ENCODE measurements at places on chromosomes 6 and 20.

- DNase-seq: peak; percentile 66
These were observed 413 bp downstream of the PTPRA start for GRCh38 chr20:2873747-2874041.

DNA sequence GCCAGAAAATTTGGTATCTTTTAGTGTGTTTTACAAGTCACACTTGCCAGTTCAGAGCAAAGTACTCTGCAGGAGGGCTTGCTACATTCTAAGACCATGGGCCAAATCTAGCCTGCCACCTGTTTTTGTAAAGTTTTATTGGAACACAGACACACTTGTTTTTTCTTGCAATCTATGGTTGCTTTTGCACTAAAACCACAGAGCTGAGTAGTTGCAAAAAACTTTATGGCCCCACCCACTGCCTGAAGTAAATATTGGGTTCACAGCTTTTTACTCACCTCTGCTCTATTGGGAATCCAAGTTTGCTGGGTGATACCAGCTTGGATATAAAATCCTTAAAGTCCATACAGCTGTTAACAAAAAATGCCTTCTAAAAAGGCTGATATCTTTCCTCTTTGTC, 109.0 kb downstream of the ZFP64 start:
- no peak for DNase-seq

DNA sequence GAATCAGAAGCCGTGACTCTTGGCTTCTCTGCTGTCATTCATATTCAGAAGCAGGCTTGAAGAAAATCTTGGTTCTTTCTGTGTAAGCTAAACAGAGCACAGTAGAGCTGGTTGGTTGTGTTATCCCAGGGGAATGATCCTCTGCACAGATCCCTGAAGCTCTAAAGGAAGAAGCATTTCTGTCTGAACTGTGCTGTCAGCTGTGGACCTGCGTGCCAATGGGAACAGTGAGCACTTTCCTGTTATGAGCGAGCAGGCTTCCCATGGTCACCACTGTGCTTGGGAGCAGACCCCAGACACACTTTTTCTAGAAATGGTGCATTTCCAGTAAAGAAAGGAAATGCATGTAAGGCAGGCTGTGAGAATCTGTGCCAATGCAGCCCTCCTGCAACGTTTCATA, 490.2 kb downstream of the EPM2A start:
- no peak for DNase-seq

- DNase-seq: no peak
These were observed 129.5 kb downstream of the INSM1 start for GRCh38 chr20:20497242-20497978.

GRCh38 chr20:51450221-51450712, 92.3 kb downstream of the NFATC2 start:
- DNase-seq: no peak

GRCh38 chr6:116616737-116617053, 416 bp downstream of the RSPH4A start:
- DNase-seq: no peak

DNA sequence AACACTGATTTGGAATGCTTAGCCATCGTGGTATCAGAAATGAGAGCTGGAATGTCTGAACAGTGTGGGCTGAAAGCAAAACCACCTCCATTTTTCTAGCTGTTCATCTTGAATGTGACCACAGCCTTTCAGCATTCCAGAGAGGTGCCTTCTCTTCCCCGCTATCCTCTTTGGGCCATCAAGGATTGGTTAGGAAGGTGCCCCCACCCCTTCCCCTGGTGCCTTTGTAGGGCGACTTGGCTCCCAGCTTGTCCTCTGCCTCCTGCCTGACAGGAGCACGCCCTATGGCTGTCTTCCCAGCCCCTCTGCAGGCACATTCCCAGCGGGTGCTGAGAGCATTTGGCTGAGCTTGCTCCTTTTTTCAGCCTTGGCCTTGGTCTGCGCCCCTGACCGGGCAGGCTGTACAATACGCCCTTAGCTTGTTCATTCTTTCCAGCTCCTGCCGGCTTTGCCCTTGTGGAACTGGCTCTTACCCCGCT, 97.5 kb downstream of the ARMC2 start:
- DNase-seq: no peak

GRCh38 chr6:17115251-17116116, 13.6 kb downstream of the STMND1 start:
- DNase-seq: no peak

- no peak for DNase-seq
These were observed 43.6 kb downstream of the NTSR1 start for GRCh38 chr20:62752181-62752670.

- no peak for DNase-seq
These were observed 846 bp downstream of the PDE10A start for GRCh38 chr6:165662041-165662748.

DNA sequence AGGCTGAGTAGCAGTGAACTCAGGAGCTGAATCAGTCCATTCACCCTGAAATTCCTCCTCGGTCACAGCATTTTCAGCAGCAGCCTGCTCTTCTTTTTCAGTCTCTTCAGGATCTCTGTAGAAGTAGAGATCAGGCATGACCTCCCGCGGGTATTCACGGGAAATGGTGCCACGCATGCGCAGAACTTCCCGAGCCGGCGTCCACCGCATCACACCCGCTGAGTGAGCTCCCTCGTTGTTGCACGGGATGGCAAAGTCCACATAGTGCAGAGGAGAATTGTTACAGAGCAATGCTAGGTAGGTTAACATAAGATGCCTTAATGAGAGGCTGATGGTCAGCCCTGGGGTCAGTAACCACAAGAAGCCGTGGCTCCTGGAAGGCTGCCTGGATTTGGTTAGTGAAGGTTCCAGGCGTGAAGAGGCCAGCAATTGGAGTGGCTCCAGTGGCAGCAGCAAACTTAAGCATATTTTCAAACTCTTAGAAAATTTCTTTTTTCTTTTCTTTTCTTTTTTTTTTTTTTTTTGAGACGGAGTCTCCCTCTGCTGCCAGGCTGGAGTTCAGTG, 113.5 kb upstream of the HDAC2 start:
- no peak for DNase-seq

DNA sequence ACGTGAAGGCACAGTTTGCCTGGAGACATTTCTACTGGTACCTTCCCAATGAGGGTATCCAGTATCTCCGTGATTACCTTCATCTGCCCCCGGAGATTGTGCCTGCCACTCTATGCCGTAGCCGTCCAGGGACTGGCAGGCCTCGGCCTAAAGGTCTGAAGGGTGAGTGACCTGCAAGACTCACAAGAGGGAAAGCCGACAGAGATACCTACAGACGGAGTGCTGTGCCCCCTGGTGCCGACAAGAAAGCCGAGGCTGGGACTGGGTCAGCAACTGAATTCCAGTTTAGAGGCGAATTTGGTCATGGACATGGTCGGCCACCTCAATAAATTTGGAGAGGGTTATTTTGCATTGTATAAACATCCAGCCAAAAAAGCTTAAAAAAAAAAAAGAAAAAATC, 420.3 kb upstream of the FLRT3 start:
- DNase-seq: no peak

DNA sequence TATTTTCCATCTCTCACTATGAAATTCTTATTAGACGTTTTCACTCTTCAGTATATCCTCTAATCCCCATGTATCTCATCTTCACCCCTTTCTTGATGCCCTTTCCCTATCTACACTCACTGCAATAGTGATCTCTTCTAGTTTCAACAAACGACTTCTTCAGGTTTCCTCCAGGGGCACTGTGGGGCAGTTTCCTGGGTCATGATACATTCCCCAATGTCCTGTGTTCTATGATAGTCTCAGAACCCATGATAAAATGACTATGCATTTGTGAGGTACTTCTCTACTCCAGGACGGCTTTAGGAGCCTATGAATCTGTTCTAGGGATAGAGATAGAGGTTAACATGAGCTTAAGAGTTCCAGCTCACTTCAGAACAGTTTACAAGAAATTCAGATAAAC, 183.3 kb downstream of the FOXC1 start:
- no peak for DNase-seq

DNA sequence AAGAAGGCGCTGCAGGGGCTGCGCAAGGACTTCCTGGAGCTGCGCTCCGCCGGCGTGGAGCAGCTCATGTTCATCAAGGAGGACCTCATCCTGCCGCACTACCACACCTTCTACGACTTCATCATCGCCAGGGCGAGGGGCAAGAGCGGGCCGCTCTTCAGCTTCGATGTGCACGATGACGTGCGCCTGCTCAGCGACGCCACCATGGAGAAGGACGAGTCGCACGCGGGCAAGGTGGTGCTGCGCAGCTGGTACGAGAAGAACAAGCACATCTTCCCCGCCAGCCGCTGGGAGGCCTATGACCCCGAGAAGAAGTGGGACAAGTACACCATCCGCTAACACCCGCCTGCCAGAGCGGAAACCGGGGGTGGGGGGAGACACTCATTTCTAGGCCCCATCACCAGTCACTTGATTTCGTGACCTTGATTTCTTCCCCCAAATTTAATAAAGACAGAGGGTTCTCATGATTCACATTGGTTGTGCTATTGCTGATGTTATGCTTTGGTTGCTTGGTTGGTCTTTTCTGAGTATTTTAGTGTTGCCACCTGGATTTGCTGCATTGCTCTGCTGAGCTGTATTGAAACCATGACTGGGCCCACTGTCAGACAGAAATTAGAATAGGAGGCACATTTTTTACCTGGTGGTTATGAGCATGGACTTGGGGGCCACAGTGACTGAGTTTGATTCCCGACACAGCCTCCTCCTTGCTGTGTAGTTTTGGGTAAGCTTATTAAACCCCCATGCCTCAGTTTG, 1.5 kb downstream of the FAM50B start:
- DNase-seq: peak; percentile 24

DNA sequence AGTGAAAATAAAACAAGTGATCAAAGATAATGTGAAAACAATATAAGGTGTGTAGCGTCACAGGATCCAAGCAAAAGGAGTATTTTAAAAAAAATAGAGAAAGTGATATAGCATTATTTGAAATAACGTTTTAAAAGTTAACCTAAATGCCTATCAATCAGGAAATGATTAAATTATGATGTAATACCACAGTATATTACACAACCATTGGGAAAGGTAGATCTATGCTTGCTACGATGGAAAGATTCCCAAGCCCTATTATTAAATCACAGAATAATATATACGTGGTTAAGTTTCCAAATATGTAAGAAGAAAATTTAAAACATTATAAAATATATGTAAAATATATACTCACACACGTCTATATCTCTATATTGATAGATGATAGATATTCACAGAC, 15.4 kb upstream of the TCF21 start:
- DNase-seq: no peak

DNA sequence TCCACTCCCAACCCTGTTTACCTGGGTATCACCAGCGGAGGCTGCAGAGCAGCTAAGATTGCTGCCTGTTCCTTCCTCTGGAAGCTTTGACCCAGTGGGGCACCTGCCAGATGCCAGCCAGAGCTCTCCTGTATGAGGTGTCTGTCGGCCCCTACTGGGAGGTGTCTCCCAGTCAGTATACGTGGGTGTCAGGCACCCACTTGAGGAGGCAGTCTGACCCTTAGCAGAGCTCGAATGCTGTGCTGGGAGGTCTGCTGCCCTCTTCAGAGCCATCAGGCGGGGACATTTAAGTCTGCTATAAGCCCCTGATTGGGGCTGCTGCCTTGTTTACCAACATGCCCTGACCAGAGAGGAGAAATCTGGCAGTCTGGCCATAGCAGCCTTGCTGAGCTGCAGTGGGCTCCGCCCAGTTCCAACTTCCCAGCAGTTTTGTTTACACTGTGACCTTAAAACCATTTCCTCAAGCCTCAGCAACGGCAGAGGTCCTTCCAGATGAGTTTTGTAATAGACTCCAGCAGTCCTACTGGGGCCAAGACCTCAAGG, 2.8 kb downstream of the RAET1E start:
- no peak for DNase-seq

- no peak for DNase-seq
These were observed 16.2 kb downstream of the PM20D2 start for GRCh38 chr6:89162047-89162371.

GRCh38 chr6:158611541-158612370, 32.8 kb downstream of the DYNLT1 start:
- DNase-seq: no peak

DNA sequence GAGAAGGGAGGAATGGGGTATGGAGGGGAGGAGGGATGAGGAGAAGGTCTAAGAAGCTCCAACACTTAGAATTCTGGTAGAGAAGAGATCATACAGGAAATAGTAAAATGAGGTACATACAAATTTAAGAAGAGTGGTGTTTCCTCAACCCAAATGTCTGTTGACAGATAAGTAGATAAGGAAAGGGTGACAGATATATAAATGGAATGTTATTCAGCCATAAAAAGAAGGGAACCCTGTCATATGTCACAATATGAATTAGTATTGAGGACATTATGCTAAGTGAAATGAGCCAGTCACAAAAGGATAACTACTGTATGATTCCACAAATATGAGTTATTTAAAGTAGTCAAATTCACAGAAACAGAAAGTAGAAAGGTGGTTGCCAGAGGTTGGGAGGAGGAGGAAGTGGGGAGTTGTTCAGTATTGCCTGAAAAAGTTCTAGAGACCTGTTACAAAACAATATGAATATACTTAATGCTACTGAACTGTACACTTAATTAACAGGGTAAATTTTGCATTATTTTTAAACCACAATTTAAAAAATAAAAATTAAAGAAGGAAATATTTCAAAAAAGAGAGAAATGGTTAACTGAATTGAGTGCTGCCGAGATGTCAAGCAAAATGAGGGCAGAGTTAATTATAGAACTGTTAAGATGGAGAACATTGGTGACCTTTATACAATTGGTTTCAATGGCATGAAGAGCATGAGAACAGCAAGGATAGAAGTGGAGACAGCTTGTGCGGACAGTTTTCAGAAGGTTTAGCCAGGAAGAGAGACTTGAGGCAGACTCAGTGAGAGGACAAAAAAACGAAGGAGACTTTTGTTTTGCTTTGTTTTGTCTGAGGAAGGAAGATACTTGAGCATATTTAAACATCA, 47.6 kb upstream of the ADGRF4 start:
- DNase-seq: no peak

DNA sequence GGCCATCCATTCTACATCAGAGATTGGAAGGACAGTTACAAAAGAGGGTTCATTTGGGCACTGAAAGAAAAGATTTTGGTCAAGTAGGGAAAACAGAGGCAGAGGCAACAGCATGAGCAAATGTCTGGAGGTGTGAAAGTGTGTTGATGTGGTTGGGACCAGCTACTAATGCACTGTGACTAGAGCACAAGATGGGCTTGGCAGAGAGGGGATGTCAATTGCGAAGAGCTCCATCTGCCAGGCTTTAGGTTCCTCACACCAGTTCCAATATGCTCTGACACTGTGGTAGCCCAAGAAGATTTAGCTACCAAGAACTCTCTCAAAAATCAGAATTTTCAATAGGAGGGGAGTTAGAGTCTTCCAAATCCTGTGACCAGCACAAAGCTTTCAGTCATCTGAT, 42.1 kb downstream of the TRAF3IP2 start:
- no peak for DNase-seq

DNA sequence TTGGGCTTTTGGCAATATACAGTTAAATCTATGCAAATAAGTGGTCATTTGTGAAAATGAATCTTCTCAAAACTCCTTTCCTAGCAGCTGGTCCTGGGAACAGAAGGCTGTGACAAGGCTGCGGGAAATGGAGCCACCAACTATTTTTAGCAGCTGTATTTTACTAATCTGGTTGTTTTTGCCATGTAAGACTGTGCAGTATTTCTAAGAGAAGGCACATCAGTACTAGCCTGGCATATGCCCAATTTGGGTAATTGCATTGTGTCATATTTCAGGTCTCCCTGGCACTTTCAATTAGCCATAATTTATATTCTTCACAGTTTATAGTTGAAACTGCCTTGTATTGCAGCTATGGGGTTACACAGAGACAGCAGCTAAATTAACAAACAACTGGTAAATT, 109.6 kb downstream of the MANEA start:
- DNase-seq: no peak

GRCh38 chr6:15382089-15382488, 136.2 kb downstream of the JARID2 start:
- DNase-seq: no peak

Measured in stimulated activated CD8-positive, alpha-beta memory T cell treated with anti-CD3 and anti-CD28 coated beads, Interleukin-4, amount 100 ng/mL, for 24 hours (primary cell).